Activated CD4-positive, alpha-beta T cell treated with anti-CD3 and anti-CD28 coated beads, Interleukin-2, amount 10 ng/mL, durations not matched to agents 7 days and 5 days (primary cell): ENCODE measurements at places on chromosomes 6 and 20. TPM values are rescaled to one million over a fixed set of nuclear protein-coding genes. Genes with fewer than 3 reads are reported as not detected.

SFT2D1 gene
- 43.2 TPM for total RNA-seq

RCAN2 gene
- 0.65 TPM for total RNA-seq

GPLD1 gene
- 0.10 TPM for total RNA-seq

PRDM13 gene
- total RNA-seq: not detected

SRSF12 gene
- not detected for total RNA-seq

SLC35A1 gene
- total RNA-seq: 14.7 TPM

PCK1 gene
- not detected for total RNA-seq

GSTA3 gene
- not detected for total RNA-seq

TBXT gene
- total RNA-seq: not detected

FAM217B gene
- 40.6 TPM for total RNA-seq

SEL1L2 gene
- total RNA-seq: not detected
